ENCODE measurements at places on chromosomes 13 and 19.

DNA sequence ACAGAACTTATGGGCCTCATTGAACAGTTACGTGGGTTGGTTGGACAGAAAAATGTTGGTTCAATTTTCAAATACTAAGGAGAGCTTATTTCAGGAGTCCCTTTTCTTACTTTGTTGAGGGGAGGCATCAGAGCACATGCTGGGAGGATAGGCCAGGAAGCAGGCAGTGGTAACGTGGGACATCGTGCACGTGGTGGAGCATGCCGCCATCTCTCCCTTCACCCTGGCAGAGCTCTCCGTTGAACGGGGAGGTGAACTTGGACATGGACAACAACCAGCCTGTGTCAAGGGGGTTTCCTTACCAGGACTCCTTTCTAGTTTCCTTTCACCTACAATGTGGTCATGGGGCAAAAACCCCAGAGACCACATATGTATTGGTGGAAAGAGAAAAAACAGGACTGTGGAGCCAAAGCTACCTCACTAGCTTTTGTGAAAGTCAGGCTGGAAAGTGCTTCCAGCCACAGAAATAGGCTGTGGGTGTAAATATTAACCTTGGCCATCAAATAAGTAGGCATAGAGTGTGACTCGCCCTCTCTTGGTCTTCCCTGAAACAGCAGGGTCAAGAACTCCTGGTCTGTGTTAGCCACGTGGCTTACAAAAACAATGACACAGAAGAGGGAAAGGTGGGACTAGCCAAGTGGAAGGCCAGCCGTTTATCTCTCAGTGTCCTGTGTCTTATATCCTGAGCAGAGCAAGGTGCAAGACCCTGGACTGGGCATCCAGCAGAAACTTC is 14.4 kb downstream of the MICOS13 start:
- DNase-seq: no peak

DNA sequence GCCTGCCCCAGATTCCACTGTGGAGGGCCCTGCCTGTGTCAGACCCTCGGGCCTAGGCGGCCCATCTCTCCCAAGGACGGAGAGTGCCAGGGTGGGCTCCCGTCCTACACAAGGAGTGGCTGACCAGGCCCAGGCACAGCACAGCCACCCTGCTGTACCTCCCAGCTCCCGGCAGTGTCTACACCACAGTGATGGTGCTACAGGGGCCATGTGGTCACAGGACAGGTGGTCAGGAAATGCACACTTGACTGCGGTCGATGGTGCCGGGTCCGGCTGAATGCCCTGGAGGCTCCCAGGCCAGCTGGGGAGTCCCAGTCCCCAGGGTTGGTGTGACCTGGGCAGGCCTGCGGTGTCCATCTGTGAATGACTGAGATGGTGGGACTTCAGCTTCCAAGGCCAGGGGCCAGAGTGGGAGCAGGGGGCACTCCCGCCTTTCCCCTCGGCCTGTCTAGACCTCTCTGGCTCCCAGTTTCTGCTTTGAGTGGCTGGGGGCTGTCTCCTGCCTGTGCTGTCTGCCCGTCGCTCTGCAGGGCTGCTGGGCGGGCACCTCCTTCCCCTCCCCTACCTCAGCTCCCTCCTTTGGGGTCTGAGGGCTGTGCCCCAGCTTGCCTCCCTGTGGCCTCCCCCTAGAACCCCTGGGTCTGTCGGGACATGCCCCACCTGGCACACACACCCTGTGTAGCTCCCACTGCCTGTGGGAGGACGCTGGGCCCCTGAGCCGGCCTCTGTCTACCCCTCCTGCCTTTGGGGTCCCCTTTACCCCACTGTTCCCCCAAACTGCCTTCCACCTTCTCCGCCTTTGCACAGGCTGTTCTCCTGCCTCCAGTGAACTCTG is 12.5 kb downstream of the DDA1 start:
- DNase-seq: no peak

DNA sequence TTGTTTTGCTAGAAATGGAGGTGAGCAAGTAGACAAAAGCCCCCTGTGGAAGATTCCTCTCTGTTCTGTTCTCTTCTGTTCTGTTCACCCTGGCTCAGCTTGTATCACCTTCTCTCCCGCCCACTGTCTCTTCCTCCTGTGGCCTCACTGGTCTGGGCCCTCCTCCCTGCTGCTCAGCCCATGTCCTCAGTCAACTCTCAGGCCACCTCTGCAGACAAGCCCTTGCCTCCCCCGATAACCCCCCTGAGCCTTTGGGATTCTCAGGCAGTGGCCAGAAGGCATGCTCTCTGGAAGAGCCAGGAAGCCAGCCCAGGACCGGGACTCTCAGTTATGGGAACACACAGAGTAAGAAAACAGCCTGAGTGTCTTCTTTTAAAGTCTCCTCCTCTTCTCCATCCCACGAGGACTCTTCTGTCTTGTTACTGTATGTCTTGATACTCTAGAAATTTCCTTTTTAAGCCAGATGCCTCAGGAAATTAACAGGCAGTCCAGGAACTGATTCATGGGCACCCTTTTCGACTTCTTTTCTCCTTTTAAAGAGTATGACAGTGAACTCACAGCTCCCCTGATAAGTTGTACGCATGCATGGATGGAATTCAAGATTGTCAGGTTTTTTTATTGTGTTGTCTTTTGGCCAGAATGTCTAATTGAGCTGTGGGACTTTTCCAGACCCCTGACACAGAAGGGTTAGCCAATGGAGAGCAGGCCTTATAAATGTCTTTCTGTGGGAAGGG is 33.7 kb downstream of the SHISA2 start:
- no peak for DNase-seq

DNA sequence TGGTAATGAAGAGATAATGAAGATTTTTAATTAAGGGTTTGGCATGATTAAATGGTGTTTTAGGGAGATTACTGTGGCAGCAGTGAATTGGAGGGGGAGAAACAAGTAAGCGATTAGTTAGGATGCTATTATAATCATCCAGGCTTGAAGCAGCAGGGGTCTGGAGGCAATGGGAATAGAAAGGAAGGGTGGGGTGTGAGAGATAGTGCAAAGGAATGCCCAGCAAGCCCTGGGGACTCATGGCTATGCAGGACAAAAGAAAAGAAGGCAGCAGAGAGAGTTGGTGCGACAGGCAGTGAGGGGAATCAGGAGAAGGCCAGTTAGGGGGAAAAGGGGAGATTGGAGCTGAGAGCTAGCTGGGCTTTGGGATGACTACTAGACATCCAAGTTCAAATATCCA is 34.5 kb downstream of the SOX21 start:
- no peak for DNase-seq

GRCh38 chr19:46710687-46711086 is 6.2 kb downstream of the PRKD2 start:
- DNase-seq: no peak

DNA sequence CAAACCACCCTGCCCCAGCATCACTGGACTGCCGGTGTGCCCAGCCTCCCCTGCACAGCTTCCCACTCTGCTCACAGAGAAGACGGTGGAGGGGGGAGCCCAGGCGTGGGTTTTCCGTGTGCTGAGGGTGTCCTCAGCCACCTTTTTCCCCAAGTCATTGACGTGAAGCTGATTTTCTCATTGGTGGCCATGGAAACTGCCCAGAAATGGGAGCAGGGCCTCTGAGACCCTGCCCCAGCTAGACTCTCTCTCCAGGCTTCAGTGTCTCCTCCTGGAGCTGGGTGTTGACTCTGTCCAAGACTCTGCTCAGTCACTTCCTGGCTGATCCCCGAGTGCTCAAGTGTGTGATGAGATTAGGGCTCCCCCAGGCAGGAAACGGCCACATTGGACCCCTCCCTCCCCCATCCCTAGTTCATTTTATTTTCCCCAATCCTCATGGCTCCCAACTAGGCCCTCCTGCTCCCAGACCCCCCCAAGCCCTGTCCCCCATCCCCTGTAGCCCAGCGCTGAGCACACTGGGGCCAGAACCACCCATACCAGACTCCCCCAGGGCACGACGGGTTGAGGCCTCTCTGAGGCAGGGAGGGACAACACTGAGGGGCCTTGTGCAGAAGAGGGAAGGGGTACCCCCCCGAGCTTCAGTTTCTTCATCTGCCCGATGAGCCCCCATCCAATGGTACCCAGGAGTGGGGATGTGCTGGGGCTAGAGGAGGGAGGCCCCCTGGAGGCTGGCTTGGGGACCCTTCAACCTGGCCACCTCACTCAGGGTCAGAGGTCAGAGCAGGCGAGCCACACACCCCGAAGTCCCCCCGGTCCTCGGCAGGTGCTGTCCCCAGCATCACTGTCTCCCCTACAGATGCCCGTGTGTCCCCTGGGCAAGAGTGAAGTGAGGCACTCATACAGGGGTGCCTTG is 1.2 kb upstream of the F2RL3 start:
- no peak for DNase-seq

DNA sequence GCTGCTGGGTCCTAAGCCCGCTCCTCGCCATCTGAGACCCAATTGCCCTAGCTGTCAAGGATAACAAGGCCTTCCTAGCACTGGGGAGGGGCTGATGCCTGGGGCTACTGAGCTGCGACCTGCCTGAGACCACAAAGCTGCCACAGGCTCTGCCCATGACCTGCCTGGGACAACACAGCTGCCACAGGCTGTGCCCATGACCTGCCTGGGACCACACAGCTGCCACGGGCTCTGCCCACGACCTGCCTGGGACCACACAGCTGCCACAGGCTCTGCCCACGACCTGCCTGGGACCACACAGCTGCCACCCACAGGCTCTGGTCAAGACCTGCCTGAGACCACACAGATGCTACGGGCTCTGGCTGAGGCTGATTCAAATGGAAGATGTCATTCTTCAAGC is 54.8 kb downstream of the EPS15L1 start:
- DNase-seq: no peak

DNA sequence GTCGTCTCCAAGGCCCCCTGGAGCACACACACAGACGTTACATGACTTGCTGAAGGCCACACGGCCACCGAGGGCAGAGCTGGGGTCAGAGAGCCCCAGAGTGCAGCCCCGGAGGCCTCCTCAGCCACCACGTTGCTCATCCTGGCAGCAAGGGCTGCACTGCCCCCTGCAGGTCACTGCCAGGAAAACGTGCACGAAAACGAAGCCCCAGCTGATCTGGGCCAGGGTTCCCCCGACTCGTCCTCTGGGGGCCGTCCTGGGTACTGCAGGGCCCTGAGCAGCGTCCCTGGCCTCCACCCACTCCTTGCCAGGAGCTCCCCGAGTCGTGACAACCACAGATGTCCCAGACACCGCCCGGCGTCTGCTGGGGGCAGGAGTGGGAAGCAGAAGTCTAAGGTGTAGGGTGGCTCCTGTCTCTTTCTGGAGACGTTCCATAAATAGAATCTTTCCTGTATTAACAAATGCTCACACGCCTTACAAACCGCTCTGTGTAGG is 3.4 kb downstream of the TPGS1 start:
- DNase-seq: peak; percentile 90

DNA sequence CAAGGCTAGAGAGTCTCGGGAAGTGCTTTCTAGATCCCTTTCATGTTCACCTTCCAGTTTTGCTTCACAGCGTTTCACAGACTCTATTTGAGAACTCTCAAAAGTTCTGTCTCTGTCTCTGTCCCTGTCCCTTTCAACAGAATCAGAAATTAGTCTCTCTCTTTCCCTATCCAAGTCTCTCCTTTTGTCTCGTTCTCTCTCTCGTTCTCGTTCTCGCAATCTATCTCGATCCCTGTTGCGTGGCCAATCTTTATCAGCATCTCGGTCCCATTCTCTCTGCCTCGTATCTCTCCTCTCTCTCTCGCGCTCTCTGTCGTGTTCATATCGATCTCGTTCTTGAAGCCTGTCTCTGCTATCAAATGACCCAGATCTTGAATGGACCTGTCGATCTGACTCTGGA is 85.0 kb downstream of the ZC3H13 start:
- no peak for DNase-seq

GRCh38 chr19:45216667-45217066 is 28.5 kb downstream of the EXOC3L2 start:
- DNase-seq: no peak

DNA sequence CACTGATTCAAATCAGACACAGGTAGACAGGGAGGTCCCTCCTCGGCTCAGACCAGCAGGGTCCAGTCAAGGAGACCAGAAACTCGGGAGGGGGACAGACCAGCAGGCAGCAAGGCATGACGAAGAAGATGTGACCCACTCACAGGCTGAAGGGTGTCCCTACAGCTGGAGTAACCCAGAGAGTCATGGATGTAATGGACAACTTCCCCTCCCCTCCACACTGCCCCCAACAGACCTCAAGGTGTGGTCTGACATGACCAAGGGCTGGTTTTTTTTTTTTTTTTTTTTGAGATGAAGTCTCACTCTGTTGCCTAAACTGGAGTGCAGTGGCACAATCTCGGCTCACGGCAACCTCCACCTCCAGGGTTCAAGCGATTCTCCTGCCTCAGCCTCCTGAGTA is 34.1 kb downstream of the PBX4 start:
- DNase-seq: no peak

DNA sequence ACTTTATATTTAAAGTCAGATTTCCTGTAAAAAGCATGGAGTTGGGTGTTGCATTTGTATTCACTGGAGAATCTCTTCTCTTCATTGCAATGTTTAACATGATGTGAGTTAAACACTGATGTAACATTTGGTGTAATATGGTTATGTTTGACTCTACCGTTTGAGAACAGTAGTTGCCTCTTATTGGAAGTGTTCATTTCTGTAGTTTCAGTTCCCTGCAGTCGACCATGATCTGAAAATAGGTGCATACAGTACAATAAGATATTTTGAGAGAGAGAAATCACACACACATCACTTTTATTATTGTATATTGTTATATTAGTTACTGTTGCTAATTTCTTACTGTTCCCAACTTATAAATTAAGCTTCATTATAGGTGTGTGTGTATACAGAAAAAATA is 105.2 kb upstream of the SPACA7 start:
- no peak for DNase-seq

DNA sequence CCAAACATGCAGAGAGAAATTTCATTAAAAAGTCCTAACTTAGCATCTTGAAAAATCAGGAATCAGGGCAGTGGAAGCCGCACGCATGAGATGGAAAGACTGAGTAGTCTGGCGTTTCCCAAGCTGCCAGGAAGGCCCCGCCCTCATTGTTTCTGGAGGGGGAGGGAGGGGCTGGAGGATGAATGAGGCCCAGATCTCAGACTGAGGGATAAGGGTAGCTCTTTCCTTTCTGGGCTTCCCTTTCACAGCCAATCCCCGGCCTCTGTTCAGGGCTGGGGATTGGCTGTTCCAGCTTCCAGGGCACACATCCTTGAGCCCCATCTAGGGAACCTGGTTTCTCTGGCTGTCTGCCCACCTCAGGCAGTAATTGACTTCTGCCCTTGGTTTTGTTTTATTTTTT is 7.3 kb downstream of the C19orf53 start:
- no peak for DNase-seq

GRCh38 chr19:6521718-6522646 is 8.8 kb upstream of the TNFSF9 start:
- DNase-seq: no peak

DNA sequence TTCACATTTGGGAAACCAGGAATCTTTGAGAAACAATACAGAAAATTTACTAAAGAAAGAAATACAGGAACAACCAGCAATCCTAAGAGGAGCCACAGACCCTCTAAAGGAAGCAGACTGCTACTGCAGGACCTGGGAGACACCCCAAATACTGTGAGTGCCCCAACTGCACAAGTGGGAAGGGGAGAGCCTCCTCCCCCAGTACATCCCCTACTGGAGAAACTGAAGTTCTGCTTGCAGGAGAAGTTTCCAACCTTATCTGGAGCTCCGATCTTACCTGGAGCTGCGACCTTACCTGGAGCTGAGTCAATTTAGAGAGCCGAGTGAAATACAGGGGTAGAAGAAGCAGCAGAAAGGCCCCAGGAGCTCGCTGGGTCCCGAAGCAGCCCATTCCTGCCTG is 236.4 kb upstream of the SPRY2 start:
- no peak for DNase-seq

GRCh38 chr13:92864584-92865284 is 361.9 kb upstream of the GPC6 start:
- no peak for DNase-seq

- no peak for DNase-seq
Measured at GRCh38 chr19:2032296-2032941, 16.9 kb upstream of the BTBD2 start.

Data from activated T-cell treated with anti-CD3 and anti-CD28 coated beads for 24 hours (primary cell).